ENCODE measurements at places on chromosomes 16 and 17.
A peak's percentile ranks its signal among the peaks of the same experiment; 100 is the strongest.

DNA sequence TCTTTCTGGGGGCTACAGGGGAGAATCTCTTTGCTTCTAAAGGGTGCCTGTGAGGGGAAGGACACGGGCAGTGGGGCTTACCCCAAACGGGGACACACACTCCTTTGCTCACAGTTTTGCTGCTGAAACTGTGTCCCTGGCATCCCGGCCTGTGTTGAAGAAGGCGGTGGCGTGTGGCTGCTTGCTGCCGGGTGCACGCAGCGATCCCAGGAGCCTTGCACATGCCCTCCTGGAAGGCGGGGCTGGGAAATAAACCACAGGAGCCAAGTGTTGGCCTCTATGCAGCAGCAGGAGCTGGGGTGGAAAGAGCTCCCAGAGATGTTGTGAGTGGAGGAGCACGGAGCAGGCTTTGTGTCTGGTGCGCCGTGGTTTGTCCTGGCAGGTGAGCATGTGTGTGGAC, 131.0 kb upstream of the CIBAR2 start:
- H3K4me3 ChIP-seq = no peak overlapping the region
- no peak for DNase-seq
- H3K27ac ChIP-seq = no peak overlapping the region
- peaks cover 6% of the 10 kb centered on the region for H3K4me1 ChIP-seq

GRCh38 chr17:68198931-68199836, 48.7 kb upstream of the AMZ2 start:
- H3K27ac ChIP-seq = no peak overlapping the region
- H3K27me3 ChIP-seq = peaks cover 15% of the 10 kb centered on the region
- peak; percentile 27 for DNase-seq
- H3K4me3 ChIP-seq = no peak overlapping the region

DNA sequence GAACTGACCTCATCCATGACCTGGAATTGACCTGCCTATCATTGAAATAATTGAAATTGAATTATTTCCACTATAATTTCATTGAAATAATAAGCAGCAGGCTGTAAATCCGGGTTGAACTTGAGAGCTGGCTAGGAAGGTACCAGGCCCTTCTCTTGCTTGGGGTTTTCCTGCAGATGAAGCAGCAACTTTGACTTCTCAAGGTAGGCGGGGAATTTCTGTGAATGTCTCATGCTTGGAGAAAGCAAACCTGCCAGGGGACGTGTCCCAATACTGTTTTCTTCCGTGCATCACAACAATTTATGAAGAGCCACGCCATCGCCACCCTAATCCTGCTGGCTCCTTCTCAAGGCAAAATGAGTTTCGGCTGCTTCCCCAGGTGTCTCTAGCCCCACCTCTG, 97.5 kb upstream of the XYLT1 start:
- peaks cover 1% of the 10 kb centered on the region for H3K27me3 ChIP-seq
- no peaks in the 10 kb centered on the region for H3K4me1 ChIP-seq
- H3K36me3 ChIP-seq = no peaks in the 10 kb centered on the region
- no peak overlapping the region for H3K4me3 ChIP-seq

DNA sequence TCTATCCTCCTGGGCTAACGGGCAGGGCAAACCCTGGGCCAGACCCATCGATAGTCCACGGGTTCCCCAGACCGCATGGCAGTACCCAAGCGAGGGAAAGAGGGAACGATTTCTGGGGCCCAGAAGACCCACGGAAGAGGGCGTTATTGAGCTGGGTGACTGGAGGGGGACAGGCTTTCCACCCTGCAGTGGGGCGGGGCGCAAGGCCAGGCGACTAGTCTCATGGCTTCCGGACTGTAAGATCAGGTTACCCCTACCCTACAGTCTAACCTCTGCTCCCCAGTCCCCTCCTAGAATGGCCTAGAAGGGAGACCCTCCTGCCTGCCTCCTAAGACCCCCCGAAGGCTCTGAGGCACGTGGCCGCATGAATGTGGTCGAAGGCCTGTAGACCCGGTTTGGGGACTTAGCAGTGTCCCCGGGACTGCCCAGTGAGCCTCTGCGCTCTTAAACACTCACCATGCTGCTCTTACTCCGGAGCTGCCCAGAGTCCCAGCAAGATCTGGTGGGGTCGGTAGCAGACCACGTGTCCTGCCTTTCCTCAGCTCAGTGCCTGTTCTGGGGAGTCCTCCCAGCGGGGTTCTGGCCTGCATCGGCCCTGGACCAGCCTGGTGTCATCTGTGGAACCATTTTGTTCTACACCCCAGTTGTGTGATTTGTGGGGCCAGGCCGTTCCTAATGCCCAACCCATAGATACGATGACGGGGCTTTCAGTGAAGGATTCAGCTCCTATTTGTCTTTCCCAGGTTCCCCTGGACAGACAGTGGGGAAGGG, 13.2 kb upstream of the AURKB start:
- H3K36me3 ChIP-seq = peaks cover 33% of the 10 kb centered on the region
- peak overlapping the region; percentile 97 for H3K27ac ChIP-seq
- DNase-seq = peak; percentile 58
- H3K4me3 ChIP-seq = peak overlapping the region; percentile 97
- peaks cover 37% of the 10 kb centered on the region for H3K4me1 ChIP-seq

GRCh38 chr17:71117466-71117865, 948.1 kb downstream of the KCNJ2 start:
- no peak overlapping the region for H3K4me3 ChIP-seq
- H3K36me3 ChIP-seq = no peaks in the 10 kb centered on the region
- H3K4me1 ChIP-seq = no peaks in the 10 kb centered on the region
- H3K27me3 ChIP-seq = peaks cover 2% of the 10 kb centered on the region
- DNase-seq = no peak

- H3K36me3 ChIP-seq = peaks cover 20% of the 10 kb centered on the region
- no peak for DNase-seq
- no peak overlapping the region for H3K27ac ChIP-seq
- peaks cover 4% of the 10 kb centered on the region for H3K4me1 ChIP-seq
- peaks cover 6% of the 10 kb centered on the region for H3K27me3 ChIP-seq
Observed at GRCh38 chr16:72317446-72317845, 145.5 kb upstream of the PMFBP1 start.

DNA sequence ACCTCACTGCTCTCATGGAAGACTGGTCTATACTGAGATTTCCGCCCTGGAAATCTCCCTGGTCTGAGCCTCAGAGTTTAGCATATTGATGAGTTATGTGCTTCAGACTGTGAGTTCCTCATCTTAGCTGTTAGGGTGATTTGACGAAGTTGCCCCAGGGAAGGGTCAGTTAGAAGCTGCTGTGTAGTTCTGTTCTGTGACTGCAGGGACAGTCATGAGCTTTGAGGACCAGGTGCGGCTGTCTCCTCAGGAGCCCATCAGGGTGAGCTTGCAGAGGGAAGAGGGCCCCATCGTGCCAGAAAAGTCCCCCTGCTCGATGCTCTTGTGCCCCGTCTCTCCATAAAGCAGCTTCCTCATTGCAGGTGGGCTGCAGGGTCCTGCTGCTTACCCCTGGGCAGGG, 28.3 kb upstream of the IL17C start:
- H3K36me3 ChIP-seq = peaks cover 37% of the 10 kb centered on the region
- peaks cover 17% of the 10 kb centered on the region for H3K4me1 ChIP-seq
- no peak overlapping the region for H3K4me3 ChIP-seq
- H3K27ac ChIP-seq = no peak overlapping the region
- DNase-seq = no peak

DNA sequence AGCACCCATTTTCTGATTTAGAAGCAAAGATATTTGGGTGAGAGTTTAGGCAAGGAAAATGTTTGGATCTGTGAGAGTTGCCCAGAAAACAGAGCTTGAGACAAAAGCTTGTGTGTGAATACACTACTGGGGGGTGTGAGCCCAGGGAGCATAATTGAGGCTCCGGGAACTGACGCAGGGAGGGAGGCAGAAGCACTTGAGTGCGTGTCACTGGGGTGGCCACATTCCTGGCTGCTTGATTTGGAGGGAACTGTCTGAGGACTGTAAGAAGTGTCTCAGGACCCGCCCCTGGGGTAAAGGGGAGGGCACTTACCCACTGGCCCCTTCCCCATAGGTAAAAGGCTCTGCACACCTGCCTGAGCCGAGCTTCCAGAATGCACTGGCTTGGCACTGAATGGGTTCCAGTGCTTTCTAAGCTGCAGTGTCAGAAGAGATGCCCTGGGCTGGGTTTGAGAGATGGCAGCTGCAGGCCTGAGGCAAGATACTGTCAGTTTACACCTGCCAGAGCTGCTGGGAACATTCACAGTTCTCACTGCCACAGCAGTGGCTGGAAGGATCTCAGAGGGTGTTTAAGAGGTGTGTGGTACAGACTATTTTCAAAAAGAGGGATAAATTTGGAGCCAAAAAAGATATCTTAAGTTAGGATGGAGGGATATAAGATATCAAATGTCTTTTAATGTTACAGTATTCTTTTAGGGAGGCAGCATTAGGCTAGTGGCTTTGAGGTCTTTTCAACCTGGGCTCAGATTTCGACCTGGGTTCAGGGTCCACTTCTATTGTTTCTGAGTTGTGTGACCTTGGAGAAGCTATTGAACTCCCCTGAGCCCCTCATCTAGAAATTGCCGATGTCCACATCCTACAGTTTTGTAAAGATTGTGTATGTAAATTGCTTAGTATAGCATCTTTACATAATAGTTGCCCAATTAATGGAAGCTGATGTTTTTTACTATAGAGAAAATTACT, 6.9 kb upstream of the TEX2 start:
- no peak for DNase-seq
- peaks cover 2% of the 10 kb centered on the region for H3K27me3 ChIP-seq
- no peaks in the 10 kb centered on the region for H3K36me3 ChIP-seq
- H3K4me3 ChIP-seq = peak overlapping the region; percentile 42

DNA sequence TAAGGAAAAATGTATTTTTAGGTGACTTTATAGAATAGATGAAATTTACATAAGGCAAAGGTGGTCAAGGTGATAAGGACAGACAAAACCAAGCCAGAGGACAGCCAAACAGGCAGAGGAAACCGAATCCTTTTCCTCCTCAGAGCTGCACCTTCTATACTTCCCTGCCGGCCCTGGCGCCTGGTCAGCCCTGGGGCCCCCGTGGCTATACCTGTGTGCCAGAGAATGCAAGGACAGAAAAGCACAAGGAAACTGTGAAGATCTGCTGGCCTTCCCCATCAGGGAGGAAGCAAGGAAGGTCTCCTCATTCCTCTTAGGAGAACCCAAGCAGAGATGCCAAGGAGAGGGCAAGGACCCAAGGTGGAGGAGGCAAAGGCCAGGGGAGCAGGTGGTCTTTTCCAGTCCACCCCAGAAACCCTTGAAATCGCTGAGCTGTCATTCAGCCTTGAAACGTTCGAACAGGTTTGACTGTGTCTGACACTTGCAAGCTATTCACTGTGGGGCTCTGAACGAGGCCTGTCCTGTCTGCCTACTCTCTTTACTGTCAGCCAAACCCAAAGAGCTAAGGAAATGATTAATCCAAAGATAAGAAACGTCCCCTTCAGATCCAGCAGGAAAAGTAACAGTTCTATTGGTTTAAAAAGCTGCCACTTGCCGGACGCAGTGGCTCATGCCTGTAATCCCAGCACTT, 114.4 kb downstream of the XYLT1 start:
- DNase-seq = no peak
- no peak overlapping the region for H3K4me3 ChIP-seq
- peaks cover 25% of the 10 kb centered on the region for H3K4me1 ChIP-seq
- no peaks in the 10 kb centered on the region for H3K27me3 ChIP-seq
- no peaks in the 10 kb centered on the region for H3K36me3 ChIP-seq
- no peak overlapping the region for H3K27ac ChIP-seq

DNA sequence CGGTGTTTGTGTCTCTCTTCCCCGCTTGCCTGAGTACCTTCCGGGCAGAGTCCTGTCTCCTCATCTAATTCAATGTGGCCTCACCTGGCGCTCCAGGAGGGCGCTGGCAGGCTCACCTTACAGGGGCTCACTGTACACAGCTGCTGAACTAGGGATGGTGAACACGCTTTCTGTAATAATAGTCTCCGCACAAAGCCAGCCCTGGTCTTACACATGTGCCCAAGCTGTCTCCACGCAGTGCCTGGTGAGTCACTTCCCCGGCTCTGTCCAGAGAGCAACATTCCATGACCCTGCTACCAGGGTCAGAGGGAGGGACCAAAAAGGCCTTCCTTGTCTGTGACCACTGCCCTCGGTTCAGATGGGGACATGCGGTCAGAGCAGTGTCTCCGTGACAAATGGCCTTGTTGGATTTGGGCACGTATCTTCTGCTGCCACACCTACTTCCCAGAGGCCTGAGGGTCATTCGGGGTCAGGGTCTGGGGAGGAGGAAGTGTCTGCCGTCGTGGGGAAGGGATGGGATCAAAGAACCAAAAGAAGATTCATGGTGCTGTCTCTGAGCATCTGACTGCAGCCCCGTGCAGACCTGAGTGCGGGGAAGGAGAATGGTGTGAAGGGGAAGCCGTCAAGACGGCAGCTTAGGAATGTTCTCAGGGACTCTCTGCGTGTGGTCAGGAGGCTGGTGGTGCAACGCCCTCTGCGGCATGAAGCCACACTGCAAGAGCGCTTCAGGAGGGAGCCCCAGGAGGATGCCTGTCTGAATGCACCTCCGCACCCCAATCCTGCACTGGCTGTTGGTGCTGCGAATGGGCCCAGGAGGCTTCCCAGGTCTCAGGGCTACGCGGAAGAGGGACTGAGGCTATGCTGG, 68.8 kb downstream of the IL21R start:
- DNase-seq = no peak
- H3K36me3 ChIP-seq = peaks cover 72% of the 10 kb centered on the region
- H3K4me3 ChIP-seq = peak overlapping the region; percentile 67
- H3K27ac ChIP-seq = no peak overlapping the region
- no peaks in the 10 kb centered on the region for H3K4me1 ChIP-seq

DNA sequence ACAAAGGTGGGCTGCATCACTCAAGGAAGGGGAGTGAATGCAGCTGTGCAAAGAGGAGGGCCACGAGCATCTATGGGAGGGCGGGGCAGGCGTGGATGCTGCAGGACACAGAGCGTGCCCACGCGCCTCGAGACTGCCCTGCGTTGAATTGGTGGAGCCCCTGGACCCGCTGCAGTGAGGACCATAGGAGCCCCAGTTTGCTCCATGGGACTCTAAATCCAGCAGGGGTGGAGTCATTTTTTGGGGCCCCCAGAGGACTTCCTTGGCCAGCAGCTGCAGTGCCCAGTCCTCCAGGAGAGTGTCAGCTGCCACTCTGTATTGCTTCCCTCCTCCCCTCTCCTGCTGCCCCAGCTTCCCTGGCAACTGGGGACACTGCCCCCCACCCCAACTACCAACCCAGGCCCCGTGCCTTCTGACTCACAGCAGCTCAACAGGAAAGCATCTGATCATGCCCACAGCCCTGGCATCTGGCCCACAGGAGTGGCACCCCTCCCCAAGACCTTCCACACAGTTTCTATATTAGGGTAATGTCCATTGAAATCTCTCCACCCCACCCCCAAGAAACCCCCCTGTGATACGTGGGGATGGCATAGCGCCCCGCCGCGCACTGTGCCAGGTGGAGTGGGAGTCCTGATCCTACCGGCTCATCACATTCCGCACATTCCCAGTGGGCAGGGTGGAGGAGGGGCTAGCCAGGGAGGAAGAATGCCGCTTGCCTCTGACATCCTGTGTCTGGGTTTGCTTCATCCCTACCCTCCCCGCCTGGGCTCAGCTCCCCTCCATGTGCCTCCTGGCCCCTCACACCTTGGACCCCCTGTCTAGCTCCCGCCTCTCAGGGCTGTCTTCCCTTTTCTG, 27.8 kb upstream of the ITGA3 start:
- H3K27ac ChIP-seq = peak overlapping the region; percentile 34
- no peaks in the 10 kb centered on the region for H3K36me3 ChIP-seq
- H3K4me1 ChIP-seq = peaks cover 9% of the 10 kb centered on the region
- peaks cover 7% of the 10 kb centered on the region for H3K27me3 ChIP-seq
- peak; percentile 36 for DNase-seq

Measured in endothelial cell (in vitro differentiated cells).